BE2C (cell line): ENCODE measurements at places on chromosomes 7 and 10.

GRCh38 chr7:116363637-116364432, 135.7 kb upstream of the CAV2 start:
- no peak for DNase-seq

DNA sequence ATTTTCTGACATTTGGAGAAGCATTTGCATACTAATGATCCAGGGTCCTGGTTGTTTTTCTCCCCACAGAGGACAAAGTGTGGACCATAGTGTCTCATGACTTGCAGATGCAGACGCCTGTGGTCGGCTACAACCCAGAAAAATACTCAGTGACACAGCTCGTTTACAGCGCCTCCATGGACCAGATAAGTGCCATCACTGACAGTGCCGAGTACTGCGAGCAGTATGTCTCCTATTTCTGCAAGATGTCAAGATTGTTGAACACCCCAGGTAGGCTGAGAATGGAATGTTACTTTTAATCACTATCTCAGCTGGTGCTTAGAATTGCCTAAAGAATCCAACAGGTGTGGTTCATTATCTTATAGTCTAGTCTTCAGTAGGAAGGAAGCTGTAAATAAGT, 951.5 kb upstream of the C7orf33 start:
- no peak for DNase-seq

DNA sequence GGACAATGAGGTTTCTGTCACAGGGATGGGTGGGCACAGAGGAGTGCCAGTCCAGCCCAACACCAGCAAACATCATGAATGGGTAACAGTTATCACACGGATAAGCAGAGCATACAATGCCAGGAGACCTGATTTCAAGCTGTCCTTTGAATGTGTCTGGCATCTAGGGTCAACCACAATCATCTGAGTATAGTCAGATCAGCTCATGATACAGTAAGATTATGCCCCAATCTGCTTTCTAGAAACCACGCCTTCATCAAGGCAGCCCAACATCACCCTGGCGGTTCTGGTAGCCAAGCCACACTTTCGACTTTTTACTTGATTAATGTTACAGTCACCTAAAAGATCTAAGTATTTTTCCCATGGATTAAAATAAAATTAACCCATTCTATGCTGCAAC, 10.5 kb downstream of the FAM171A1 start:
- DNase-seq, result no peak

- DNase-seq, result peak; percentile 58
These were observed 149.8 kb upstream of the HDAC9 start for GRCh38 chr7:18345641-18346234.

- no peak for DNase-seq
These were observed 675.2 kb downstream of the PHTF2 start for GRCh38 chr7:78473571-78474301.

- DNase-seq, result no peak
These were observed 370.8 kb downstream of the PLXNA4 start for GRCh38 chr7:132205509-132205908.
